Renal cortex interstitium (tissue), 15 donors: ENCODE measurements at places on chromosomes 4 and X.

DNA sequence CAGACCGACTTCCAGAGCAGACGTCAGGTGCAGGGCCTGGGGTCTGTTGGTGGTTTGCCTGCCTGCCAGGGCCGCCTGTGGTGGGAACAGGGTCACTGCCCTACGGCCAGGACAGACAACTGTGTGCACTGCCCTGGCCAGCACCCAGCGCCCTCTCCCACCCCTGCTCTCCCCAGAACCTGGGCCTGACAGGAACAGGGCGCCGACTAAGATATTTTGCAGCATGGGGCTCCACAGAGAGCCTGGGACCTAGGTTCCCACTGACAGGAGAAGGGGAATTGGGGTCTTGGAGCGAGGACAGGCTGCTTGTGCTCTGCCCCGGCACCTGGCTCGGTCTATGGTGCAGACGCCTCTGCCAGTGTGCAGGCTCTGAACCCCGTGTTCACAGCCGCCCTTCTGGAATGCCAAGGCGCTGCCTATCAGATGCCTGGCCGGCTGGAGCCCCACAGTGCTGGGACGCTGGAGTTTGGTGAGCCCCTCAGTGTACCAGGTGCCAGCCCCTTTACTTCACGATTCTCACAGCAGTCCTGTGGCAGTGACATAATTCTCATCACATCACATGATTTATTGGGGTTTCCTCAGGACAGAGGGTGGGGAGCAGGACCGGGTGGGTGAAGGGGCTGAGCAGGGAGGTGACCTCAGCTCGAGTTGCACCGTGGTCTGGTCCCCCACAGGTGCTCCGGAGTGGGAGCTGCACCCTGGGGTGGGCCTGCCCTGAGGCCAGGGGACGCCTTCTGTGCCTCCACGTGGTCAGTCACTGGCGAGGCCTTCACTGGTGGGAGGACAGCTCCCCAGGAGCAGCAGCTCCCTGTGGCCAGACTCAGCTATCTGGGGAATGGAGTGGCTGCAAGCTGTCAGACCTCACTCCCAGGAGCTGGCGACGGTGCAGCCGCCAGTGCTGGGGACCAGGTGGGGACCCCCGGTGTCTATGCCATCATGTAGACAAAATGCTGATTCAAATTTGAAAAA is 113.8 kb upstream of the LRPAP1 start:
- no peak for DNase-seq

- DNase-seq, result no peak
Observed at GRCh38 chr4:90159193-90159592, 32.0 kb downstream of the CCSER1 start.

DNA sequence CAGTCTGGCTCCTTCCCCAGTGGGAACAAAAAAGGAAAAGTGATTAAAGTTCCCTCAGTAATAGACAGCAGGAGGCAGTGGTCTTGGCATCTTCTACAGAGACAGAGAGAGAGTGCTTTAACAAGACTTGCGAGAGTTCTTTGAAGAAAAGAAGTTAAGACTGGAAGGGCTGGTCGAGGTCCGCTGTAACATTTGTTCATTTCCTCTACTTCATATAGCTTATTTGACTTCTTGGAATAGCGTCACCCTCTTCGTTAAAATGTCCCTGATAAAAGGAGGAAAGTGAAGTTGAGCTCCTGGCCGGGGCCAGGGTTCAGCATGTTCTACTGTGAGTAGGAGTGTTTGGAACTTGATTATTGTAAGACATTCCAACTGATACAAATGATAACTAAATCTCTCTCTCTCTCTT is 179.8 kb downstream of the SLIT2 start:
- DNase-seq, result no peak

- no peak for DNase-seq
Observed at GRCh38 chrX:12352922-12353321, 214.6 kb downstream of the FRMPD4 start.

- DNase-seq, result no peak
Observed at GRCh38 chrX:93985344-93986307, 311.6 kb downstream of the FAM133A start.

DNA sequence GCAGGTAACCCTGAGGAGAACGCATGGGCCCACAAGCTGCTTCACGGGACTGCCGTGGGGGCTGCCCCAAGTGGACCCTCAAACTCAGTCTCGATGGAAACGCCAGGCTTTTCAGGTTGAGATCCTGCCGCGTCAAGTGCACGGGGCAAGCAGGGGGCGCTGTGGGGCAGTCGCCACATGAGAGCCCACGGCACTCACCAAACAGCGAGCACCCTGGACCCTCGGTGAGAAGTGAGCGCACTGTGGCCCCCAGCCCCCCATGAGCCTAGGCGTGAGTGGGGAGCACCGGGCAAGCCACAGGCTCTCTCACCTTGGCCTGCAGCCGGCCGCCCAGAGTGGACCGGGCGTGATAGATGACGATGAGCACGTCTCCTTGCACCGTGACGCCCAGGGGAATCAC is 50.9 kb upstream of the CPLX1 start:
- no peak for DNase-seq

- DNase-seq, result no peak
Observed at GRCh38 chrX:108216405-108216804, 124.8 kb downstream of the ATG4A start.

GRCh38 chr4:113811359-113811758 is 49.8 kb upstream of the CAMK2D start:
- no peak for DNase-seq

GRCh38 chr4:25925486-25926201 is 11.6 kb downstream of the SMIM20 start:
- DNase-seq, result no peak

DNA sequence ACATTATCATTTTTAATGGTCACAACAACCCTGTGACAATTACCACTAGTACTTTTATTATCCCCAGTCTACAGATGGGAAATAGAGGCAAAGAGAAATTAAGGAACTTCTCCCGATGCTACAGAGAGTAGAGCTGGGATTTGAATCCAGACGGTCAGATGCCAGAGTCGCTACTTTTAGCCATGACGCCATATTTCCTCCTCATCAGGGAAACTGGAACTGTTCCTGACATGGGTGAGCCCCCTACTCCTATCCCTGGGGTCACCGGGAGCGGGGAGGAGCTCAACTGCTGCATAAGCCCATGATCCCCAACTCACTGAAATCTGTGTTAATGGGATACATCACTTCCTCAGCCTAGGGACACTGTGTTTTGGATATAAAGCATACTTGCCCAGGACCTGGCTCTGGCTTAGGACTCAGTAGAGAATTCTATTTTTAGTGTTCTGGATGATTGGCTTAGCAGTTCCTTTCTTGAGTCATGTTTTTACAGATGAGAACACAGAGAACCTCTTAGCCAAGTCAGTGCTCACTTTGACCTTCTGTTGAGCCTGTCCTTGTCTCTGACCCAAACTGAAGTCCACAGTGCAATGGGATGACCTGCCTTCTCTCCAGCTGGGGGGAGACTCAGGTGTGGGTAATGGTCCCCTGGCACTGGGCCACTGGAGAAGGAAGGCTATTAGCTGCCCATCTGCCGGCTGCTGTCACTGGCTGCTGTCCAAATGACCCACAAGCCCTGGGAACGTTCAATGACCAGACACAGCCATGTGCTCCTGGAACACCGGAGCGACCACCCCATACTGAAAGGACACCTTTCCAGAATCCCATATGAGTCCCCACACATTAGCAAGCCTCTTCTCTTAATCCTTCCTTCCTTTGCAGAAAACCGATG is 90.8 kb upstream of the SHISA3 start:
- no peak for DNase-seq

GRCh38 chrX:20968996-20969395 is 405.2 kb upstream of the CNKSR2 start:
- DNase-seq, result no peak

GRCh38 chr4:17096692-17097091 is 198.2 kb upstream of the LDB2 start:
- DNase-seq, result no peak

DNA sequence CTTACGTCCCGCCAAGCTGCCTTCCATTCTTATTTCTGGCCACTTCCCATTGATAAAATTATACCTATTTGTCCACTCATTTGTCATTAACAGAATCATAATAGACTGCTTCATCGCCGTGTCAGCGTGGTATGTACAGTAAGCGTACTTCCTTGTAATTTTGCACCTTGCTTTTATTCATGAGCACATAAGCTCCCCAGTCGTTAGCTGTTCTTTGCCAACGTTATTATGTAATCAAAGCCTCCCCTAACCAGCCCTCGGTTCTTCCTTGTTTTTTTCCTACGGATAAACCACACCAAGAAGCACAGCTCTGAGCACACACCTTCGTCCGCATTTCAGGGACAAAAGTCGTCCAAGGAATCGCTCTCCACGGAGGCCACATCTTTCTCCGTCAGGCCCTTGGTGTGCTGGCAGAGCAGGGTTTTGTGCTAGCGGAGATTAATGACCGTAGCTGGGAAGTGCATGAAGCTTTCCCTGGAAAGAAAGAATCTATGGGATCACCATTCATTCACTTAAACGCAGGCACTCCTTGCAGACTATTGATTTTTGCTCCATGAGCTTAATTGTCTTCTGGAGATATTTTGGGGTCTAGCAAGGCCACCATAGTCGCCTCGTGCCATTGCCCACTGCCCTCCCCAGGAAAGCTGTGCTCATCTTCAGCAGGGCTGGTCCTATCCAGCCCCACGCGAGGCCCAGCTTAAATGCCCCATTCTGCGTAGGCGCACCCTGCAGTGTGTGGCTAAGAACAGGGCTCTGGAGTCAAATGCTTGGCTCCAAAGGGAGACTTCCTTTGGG is 200.9 kb upstream of the PSAPL1 start:
- DNase-seq, result no peak

GRCh38 chr4:19927381-19927780 is 324.3 kb upstream of the SLIT2 start:
- no peak for DNase-seq
